Effector CD8-positive, alpha-beta T cell (primary cell): ENCODE measurements at places on chromosomes 3 and 15.

- no peak for DNase-seq
Observed at GRCh38 chr3:87267953-87268645, 8.3 kb downstream of the POU1F1 start.

DNA sequence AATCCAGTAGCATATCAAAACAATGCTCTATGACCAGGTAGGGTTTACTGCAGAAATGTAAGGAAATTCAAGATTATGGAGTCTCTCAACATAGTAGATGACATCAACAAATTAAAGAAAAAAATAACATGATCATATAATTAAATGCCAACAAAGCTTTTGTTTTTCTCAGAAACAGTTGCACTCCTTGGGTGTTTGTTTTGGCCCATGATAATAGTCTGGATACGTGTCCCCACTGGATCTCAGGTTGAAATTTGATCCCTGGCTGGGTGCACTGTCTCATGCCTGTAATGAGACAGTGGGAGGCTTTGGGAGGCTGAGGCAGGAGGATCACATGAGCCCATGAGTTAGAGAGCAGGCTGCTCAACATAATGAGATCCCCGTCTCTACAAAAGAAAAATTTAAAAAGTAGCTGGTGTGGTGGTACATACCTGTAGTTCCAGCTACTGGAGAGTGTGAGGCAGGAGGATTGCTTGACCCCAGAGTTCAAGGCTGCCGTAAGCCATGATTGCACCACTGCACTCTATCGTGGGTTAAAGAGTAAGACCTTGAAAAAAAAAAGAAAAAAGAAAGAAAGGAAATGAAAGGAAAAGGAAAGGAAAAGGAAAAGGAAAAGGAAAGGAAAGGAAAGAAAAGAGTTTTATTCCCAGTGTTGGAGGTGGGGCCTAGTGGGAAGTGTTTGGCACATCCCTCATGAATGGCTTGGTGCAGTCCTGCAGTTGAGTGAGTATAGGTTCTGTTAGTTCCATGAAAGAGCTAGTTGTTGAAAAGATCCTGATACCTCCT, 53.3 kb upstream of the FOXB1 start:
- no peak for DNase-seq

GRCh38 chr3:1251282-1252060, 158.6 kb downstream of the CNTN6 start:
- DNase-seq: no peak

GRCh38 chr3:64664397-64664796, 23.4 kb downstream of the ADAMTS9 start:
- DNase-seq: no peak

DNA sequence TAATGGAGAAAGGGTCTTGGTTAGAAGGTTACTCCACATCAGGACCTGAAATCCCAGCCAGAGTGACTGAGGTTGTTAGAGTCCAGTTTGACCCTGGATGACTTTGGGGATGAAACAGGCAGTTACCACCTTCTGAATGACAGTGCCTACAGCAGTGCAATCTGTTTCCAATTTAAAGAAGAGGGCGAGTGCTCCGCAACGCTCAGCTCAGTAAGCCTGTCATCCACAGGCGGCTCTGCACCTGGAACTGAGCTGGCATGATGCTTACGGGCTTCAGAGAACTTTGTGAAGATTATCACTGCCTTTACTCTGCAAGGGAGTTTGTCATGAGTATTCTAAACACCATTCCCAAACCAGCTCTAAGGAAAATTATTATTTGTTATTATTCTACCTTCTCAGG, 127.7 kb upstream of the SLC24A5 start:
- no peak for DNase-seq

DNA sequence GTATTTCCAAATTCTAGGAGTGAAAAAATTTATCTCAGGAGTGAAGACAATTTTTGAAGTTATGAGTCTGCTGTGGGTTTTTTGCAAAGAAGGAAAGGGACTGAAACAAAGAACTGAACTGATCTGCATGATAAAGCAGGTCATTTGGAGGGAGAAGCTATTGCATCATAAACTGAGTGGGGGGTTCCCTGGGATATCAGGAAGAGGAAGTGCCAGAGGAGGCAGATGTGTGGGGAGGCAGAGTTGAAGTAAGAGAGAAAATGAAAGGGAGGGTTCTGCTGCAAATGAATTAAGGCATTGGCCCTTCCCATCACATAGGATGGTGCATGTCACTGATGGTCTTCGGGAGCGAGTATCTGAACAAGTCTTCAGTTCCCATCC, 379.2 kb downstream of the VPS13C start:
- DNase-seq: no peak

GRCh38 chr15:86203462-86203861, 123.8 kb downstream of the AGBL1 start:
- no peak for DNase-seq

GRCh38 chr3:59056706-59057105, 6.9 kb upstream of the CFAP20DC start:
- DNase-seq: no peak

DNA sequence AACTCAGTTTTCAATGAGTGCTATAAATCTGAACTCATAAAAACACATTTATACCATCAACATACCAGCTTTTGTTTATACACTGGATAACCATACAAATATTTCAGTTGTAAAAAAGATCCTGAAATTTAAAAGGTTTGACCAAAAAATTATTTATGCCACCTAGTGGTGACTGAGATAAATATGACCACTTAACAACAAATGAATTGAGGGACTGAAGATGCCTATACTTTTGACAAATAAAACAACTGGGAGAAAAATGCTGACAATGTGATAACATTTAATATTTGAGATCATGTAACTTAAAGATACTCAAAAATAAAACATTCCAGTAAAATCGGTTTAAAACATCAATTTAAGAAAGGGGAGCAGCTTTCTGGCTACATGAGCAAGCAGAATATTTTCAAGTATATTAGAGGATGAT, 30.4 kb downstream of the ATG3 start:
- DNase-seq: no peak

DNA sequence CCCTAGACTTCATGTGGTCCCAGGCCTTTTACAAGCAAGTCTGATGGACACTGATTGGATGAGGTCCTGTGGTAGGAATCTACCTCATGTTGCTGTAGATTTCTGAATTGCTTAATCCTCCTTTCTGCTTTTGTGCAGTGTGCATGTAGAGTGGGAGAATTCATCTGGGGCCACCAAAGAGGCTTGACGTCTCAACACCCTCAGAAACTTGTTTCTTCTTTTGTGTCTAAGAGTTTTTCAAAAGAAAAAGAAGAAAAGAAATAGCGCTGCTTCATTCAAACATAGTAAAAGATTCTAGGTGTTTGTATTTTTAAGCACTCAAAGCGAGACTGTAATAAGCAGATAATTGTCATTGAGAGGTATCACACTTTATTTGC, 46.2 kb downstream of the NR1D2 start:
- DNase-seq: no peak

DNA sequence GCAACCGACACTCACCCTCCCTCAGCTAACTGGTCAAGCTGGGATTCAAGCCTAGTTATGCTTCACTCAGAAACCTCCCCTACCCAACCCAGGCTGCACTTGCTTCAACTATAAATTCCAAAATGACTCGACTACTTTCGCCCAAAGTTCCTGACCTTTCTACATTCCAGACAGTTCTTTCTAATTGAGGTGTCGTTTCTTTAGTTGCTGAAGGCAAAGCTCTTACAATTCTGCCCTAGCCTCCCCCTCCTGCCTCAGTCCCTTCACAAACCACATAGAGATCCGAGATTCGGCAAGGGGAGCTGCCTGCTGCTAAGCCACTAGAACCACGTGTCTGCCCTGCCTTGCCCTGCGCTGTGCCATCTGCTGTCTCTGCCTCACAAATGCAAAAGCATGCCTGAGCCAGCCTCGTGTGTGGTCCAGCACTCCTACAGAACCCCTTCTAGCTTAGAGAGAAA, 74.7 kb upstream of the SH3GL3 start:
- DNase-seq: no peak

DNA sequence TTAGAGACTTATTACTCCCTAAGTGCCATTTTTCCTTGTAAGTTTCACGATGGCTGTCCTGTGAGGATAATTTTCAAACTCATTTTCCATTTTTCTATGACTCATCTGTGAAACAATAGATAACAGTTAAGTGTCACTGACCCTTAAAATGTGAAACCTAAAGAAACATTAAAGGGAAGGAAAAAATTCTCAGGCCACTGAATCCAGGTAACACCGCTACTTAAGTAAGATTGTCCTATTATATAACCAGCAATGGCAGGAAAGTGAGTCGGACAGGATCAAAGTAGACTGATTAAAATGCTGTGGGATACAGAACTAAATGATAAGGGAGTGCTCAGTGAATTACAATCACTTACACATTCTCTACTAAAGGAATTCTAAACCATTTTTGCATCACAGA, 12.4 kb downstream of the PLD1 start:
- no peak for DNase-seq

GRCh38 chr3:165451371-165452070, 255.3 kb upstream of the SLITRK3 start:
- DNase-seq: no peak

DNA sequence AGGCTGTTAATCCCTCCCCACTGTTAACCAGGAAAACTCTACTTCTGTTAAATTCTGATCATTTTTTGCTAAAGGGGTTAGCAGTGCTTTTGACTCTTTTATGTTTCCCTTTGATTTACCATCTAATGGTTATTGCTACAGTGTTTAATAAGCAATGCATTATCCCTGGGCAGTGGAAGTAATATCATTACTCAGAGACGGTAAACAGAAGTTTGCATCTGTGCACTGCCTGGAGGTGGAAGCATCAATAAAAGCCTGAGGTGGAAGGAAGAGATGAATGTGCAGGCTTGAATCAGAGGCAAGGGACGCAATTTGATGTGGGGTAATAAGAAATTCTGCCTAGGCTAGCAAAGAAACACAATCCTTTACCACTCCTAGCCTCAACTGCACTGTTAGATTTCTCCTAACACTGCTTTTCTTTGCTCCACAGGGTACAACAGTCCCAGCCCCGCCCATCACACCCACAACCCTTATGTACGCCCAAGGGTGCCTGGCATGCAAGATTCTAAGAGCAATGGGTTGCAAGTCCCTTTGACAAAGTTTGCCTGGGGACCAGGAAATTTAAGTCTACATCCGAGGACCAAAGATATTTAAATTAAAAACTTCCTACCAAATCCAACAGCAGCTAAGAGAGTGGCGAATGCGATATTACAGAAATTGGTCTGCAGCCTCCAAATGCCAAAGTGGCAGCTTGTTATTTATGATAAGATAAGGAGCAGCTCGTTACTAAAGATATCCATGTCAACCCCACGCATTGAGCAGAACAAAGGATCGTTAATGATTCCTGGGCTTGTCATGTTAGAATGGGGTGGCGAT, 261.4 kb downstream of the FHIT start:
- DNase-seq: no peak

DNA sequence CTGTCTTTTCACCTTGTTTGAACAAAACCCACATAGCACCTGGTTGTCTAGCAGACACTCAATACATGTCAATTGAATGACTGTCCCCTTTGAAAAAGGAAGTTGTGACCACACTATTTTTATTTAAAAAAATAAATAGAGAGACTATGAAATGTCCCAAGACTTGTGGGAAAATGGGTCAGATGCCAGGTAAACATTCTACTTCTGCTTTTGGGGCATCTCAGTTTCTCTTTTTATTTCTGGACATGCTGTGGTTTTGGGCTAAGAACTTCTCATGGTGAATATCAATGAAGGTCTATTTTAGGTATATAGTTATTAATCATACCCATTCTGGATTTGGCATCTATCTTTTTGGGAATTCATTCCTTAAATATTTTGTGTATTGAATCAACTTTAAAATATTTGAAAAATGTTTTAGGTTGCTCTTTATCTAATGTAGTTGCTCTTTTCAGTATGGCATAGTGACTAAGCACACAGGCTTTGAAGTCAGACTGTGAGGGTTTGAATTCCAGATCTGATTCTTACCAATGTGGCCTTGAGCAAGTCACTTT, 4.4 kb downstream of the TMEM45A start:
- DNase-seq: no peak

- no peak for DNase-seq
Observed at GRCh38 chr15:95016511-95017229, 785.3 kb downstream of the MCTP2 start.

GRCh38 chr15:84736375-84736774, 12.0 kb upstream of the ZNF592 start:
- no peak for DNase-seq

DNA sequence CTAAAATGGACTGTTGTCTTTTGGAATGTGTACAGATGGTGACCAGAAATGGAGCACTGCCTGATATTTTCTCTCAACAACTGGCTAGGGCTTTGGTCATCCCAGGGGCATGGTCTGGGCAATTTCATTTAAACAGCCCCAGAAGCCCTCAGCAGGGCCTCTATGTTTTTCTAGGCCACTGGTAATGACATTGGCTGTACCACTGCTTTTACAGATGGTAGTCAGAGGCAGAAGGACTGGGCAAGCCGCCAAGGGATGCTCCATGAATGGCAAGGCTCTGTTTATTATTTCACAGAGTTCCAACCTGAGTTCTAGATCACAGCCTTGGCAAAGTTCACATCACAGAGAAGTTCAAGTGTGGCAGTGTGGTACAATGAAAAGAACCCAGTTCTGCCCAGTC, 37.0 kb upstream of the LMCD1 start:
- no peak for DNase-seq

DNA sequence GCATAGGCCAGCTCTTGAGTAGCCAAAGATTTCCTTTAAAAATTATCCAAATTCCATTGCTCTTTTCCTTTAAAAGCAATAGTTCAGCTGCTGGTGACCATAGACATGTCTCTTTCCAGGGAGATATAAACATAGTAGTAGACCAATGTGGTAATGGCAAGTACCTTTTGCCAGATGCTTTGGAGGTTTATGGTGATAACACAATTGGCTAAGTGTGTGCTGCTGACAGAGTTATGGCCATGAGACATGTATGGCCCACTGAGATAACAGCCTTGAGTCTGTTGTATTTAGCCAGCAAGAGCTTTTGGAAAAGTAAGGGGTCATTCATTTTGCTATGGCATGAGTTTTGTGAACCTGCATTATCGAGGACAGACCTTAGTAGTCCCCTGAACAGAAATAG, 1146.8 kb downstream of the TUSC7 start:
- DNase-seq: no peak

DNA sequence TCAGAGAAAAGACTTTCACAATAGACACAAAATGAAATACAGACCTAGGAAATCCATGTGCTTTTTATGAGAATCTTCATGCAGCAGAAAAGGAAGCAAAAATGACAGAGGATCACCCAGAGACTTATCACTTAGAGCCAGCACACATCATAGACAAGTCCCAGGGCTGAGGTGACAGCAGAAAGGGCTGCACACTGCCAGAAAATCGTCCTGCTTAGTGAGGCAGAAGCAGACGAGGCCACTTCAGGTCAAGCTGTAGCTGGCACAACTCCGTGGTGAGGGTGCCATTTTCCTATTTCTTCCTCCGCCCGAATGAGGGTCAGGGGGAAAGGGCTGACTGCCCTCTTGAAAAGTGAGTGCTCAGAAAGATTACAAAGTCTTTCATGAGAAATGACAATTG, 95.9 kb upstream of the TNIK start:
- DNase-seq: no peak

DNA sequence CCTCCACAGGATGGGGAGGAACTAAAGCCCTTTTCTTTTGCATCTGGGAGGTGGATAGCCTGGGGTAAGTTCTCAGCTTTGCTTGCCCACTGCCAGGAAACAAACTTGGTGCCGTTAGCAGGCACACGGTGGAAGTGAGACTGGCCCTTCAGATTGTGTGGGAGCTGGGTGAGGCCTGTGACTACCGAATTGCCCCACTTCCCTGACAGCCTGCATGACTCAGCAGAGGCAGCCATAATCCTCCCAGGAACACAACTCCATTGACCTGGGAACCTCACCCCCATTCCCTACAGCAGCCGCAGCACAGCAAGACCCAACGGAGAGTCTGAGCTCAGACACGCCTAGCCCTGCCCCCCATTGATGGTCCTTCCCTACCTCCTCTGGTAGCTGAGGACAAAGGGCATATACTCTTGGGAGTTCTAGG, 282.6 kb downstream of the KLF13 start:
- DNase-seq: no peak
